Activated CD8-positive, alpha-beta T cell treated with anti-CD3 and anti-CD28 coated beads for 36 hours (primary cell): ENCODE measurements at places on chromosomes 7 and 10.

- peak; percentile 37 for DNase-seq
Observed at GRCh38 chr7:100745184-100745583, 11.8 kb downstream of the ZAN start.

DNA sequence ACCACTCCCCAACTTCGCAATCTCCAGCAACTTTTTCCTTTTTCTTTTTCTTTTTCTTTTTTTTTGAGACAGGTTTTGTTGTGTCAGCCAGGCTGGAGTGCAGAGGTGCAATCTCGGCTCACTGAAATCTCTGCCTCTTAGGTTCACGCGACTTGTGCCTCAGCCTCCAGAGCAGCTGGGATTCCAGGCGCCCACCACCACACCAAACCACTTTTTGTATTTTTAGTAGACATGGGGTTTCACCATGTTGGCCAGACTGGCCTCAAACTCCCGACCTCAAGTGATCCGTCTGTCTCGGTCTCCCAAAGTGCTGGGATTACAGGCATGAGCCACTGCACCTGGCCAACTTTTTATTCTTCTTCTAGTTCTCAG lies 55.0 kb downstream of the KIAA1549 start:
- no peak for DNase-seq

DNA sequence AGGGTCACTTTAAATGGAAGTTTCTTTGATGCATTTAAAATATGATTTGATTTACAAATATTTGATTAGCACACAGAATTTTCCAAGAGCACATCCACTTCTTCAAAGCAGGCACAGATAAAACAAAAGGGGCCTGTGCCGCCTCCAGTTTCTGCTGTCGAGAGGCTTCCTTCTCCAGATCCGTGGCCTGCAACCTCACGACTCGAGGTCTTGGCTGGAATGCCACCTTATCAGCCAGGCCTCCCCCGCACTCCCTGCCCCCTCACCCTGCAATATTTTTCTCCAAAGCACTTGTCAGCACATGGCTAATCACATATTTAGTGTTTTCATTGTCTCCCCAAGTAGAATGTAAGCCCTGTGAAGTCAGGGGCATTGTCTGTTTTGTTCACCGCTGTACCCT lies 12.5 kb downstream of the PYROXD2 start:
- DNase-seq = no peak

DNA sequence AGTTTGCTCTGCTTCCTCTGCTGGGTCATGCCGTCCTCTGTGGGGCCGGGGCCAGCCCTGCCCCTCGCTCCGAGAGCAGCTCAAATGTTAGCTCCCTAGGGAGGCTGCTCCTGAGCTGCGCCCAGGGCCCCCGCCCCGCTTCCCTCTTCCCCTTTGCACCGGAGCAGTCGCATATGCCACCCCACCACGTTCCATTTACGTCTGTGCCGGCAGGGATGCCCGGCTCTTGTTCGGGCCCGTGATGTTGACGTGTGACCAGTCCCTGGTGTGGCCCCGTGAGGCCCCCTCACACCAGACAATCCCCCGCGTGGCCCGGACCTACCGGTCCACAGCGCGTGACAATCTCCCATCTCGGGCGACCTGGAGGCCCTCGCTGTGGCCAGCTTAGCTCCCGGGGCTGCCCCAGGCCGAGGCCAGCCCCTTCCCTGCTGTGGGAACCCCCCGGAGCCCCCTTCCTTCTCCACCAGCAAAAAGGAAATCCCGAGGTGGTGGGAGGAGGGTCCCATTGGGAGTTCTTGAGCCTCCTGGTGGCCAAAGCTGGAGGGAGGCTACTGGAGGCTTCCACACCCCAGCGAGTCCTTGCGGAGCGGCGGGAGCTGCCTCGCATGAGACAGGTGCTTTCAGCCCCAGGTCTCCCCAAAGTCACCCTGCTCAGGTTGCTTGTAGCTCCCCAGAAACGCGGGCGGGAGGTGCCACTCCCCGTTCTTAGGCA lies 15.2 kb downstream of the FAM20C start:
- DNase-seq = no peak

GRCh38 chr10:69791812-69792211 lies 9.9 kb upstream of the COL13A1 start:
- no peak for DNase-seq

DNA sequence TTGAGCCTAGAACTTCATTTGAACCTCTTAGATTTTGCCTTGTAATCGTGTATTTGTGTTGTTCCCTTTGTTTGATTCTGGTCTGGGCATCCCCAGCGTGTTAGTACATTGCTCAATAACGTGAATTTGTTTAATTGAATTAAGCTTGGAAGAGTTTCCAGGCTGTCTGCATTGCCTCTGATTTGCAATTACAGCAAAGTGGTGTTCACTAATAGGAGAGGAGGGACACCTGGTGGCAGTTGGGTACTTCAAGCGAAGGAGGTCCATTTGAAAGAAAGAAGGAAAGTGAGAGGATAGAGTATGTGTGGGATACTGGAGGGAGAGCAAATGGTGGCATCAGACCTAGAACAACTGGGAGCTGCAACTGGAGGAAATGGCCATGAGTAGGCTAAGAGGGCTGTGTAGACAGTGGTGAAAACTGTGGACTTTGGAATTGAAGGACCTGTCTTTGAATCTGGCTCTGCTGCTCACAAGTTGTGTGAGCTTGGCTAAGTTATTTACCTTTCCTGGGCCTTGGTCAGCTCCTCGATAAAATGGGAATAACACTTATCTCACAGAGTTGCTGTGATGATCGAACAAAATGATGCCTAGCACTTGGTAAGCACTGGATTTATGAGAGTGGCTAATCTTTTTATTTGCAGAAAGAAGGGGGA lies 15.1 kb downstream of the LSMEM1 start:
- DNase-seq = peak; percentile 57

GRCh38 chr7:50394315-50394714 lies 55.8 kb downstream of the FIGNL1 start:
- no peak for DNase-seq

DNA sequence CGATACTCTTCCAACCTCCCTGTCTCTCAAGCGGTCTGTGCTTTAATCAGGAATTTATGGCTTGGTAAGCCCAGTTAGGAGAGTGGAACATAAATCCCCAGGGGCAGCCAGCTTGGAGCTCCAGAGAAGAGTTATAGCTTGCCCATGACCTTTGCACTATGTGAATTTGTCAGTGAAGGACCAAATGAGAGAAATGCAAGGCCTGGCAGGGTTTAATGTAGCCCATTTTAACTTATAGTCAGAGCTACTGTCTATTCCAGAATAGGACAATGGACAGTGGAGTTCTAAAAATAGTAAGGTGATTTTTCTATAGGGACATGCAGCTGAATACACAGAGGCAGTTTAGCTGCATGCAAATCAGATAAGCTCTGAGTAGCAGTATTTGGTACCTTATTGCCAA lies 142.6 kb upstream of the CAV2 start:
- no peak for DNase-seq

GRCh38 chr7:156906200-156906649 lies 13.2 kb upstream of the LMBR1 start:
- DNase-seq = no peak

GRCh38 chr7:81560708-81561107 lies 209.1 kb downstream of the HGF start:
- DNase-seq = no peak
